ENCODE measurements at places on chromosomes 16 and 17.

DNA sequence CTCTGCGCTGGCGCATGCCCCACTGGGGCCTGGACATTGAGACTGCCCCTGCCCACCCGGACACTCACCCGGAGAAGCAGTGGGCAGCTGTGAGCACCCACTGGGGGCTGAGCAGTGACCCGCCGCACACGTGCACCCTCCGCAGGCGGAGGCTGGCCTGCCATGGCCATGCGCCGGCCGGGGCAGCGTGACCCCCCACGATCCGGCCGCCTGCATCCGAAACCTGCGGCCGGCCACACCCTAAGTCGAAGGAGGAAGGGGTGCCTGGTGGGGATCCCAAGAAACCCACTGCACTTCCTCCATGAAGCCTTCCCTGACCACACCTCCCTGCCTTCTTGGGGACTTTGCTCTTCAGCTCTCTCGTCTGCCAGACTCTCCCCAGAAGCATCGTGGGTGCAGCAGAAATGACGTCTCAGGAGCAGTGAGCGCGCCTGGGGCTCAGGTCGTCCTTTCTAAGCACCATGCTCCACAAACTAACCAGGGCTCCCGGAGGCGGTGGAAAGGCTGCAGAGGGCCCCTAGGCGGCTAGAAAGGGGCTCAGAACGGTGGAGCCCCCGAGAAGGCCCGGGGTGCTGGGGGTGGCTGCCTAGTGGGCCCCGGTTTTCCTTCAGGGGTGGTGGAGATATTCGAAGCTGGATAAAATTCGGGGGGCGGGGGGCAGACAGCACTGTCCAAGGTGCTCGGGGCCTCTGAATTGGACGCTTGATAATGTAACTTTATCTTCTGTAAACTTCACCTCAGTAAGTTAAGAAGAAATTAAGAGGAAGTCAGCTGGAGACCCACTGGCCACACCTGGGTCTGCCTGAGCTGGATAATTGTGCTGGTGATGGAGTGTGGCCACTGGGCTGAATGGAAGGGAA, 1.5 kb downstream of the TPSG1 start:
- DNase-seq: no peak

- no peak for DNase-seq
These were observed 35.5 kb downstream of the UBN1 start for GRCh38 chr16:4882633-4883285.

DNA sequence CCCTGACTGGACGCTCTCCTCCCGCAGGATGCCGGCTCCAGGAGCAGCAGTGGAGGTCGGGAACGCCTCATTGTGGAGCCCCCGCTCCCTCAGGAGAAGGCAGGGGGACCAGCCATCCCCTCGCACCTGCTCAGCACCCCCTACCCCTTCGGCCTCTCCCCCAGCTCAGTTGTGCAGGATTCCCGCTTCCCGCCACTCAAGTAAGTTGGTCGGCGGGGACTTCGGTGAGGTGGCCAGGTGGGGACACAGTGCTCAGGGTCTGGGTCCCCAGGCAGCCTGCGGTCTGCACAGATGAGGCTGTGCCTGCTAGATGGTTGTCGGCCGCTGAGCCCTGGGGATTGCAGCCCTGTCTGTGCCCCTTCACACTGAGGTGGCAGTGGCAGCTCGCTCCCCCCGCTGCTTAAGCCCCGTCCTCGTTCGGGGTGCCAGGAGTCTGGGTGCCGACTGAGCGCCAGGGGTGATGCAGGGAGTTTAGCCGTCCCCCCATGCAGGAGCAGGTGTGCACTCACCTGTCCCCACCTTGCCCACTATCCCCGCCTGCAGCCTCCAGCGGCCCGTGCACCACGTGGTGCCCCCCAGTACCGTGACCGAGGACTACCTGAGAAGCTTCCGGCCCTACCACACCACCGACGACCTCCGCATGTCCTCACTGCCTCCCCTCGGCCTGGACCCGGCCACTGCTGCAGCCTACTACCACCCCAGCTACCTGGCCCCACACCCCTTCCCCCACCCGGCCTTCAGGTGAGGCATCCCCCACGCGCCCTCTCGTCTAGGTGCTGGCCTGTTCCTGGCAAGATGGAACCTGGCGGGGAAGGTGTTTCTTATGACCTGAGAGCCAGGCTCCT, 34.3 kb downstream of the GINS2 start:
- no peak for DNase-seq

GRCh38 chr16:3637371-3637923, 17.0 kb upstream of the DNASE1 start:
- no peak for DNase-seq

DNA sequence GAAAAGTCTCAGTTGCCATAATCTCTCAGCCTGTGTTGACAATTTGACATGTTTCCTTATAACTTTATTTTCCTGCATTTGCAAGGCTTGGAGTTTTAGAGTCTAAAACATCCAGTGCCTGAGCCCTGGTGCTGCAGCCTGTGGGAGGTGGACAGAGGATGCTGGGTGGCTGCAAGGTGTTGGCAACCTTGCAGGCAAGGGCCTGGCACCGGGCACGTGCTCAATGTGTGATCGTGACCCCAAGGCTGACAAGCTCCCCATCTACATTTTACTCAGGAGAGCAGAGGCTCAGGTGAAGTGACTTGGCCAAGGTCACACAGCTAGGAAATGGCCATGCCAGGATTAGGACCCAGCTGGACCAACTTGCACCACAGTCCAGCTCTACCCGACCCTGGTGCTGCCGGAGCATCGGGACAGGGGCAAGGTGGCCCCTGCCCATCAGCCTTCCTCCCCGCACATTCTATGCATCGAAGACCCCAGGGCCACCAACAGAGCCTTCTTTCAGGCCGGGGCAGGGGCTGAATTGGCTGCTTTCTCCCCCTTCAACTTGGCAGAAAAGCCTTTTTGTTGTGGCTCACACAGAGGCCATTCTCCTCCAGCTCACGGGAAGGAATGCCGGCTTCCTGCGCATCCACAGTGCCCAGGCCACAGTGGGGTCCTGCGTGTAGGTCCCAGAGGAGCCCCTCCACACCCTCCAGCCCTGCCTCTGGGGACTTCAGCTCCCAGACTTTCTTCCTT, 23.1 kb downstream of the MMP15 start:
- no peak for DNase-seq

- DNase-seq: no peak
These were observed 42.5 kb downstream of the GOSR1 start for GRCh38 chr17:30519707-30520106.

DNA sequence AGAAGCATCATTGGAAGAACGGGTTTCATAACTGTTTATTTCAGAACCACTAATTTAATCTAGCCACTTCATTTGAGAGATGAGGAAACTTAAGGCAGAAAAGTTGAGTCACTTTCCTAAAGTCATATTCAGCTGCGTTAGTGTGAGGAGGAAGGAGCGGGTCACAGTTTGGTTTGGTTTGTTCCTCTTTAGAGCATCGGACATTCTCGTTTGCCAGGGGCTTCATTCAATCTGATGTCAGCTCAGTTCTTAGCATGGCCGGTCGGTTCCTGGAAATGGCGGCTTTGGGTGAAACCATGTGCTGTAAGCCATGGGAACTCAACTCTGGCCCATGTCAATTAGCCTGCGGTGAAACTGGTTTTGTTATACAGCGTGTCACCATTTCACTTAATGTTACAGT, 186.5 kb downstream of the LGALS9B start:
- DNase-seq: no peak

GRCh38 chr17:43636426-43636825, 25.3 kb downstream of the MEOX1 start:
- DNase-seq: no peak

DNA sequence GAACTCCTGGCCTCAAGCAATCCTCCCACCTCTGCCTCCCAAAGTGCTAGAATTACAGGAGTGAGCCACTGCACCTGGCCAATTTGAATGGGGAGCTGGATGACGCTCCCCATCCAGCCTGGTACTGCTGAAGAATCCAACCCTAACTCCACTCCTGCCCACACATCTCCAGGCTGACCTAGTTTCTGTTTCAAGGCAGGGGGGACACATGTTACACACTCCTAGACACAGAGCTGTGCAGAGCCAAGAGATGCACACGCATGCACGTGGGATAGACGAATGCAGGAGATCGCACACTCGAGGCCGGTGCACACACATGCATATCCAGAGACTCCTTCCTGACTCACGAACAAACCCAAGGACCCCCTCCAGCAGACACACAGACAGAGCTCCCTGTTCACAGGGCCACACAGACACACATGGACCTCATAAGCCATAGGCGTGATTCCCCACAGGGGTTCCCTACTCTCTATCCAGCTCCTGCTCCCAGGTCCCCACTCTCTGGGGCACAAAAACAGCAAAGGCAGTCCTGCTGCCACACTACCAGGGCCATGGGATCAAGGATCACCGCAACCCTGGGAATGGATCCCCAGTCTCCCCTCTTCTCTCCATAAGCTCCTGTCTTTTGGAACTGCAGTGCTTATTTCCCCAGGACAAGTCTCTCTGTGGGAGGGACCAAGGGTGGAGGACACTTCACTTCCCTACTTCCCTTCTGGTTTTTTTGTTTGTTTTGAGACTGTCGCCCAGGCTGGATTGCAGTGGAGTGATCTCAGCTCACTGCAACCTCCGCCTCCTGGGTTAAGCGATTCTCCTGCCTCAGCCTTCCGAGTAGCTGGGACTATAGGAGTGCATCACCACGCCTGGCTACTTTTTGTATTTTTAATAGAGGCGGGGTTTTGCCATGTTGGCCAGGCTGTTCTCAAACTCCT, 14.4 kb downstream of the EPOP start:
- no peak for DNase-seq

GRCh38 chr16:26374279-26374925, 682.6 kb downstream of the HS3ST4 start:
- no peak for DNase-seq

DNA sequence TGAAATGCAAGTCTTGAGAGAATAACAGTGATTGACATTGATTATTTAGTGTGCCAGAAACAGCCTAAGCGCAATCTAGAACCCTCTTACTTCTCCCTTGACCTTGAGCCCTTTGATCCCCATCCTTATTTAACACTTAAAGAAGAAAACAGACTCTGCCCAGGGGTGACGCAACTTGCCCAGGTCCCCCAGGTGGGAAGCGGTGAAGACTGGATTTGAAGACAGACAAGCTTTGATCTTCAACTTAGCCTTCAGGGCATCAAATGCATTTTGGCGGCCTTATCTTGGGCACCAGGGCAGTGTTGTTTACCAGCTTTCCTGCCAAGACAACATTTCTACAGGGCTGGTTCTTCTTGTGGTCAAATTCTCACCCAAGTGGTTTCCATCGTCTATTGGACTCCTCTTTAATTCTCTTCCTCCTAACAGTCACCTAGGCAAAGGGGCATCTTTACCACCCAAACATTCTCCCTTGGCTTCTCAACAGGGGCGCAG, 8.9 kb upstream of the CIITA start:
- DNase-seq: no peak

DNA sequence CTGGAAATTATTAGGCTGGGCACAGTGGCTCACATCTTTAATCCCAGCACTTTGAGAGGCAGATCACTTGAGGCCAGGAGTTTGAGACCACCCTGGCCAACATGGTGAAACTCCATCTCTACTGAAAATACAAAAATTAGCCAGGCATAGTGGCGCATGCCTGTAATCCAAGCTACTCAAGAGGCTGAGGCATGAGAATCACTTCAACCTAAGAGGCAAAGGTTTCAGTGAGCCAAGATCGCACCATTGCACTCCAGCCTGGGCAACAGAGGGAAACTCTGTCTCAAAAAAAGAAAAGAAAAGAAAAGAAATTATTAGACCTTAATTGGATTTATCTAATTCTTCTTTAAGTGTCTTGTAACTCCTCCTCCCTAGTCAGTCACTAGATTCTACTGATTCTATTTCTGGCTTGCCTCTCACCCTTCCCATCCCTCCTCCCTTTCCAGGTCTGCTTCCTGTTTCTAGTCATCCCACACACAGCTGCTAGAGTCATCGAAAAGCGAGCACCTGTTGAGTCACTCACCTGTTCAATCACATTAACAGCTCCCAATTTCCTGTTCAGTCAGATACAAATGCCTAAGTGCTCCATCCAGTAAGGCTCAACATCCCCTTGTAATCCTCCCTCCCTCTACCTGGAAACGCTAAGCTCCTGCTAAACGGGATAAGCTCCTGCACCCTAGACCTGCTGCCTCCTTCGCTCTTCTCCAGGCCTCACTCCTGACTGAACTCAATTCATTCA, 34.6 kb downstream of the ERN1 start:
- DNase-seq: no peak

DNA sequence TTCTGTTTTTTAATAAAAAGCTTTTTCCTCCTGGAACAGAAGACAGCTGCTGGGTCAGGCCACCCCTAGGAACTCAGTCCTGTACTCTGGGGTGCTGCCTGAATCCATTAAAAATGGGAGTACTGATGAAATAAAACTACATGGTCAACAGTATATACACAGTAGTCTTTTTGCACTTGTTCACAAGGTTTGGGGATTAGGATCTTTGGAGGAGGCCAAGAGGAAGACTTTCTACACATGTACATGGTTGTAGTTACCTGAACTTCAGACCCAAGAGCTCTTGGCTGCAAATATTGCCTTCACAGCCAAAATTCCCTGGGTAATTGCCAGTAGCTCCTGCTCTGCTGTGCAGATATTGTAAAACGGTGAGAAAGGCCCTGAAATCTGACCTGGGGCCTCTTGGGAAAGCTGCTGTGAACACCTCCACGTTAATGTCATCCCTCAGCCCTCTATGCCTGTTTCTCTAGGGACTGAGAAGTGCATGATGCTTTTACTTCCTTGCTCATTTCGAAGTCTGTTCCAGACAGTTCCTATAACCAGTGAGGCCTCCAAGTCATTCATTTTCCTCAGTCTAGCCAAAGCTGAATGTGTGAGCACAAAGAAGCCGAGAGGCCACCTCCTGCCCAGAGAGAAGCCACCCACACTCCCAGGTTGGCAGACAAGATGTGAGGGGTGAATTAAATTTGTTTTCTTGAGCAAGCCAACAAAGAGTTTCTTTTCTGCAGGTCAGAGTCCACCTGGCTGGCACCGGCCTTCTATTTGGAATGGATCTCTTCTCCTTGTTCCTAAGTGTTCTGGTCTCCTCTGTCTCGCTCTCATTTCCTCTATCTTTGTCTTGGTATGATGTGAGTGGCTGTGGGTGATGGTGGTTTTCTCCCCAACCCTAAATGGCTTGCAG, 15.9 kb downstream of the ANKRD40 start:
- DNase-seq: no peak

DNA sequence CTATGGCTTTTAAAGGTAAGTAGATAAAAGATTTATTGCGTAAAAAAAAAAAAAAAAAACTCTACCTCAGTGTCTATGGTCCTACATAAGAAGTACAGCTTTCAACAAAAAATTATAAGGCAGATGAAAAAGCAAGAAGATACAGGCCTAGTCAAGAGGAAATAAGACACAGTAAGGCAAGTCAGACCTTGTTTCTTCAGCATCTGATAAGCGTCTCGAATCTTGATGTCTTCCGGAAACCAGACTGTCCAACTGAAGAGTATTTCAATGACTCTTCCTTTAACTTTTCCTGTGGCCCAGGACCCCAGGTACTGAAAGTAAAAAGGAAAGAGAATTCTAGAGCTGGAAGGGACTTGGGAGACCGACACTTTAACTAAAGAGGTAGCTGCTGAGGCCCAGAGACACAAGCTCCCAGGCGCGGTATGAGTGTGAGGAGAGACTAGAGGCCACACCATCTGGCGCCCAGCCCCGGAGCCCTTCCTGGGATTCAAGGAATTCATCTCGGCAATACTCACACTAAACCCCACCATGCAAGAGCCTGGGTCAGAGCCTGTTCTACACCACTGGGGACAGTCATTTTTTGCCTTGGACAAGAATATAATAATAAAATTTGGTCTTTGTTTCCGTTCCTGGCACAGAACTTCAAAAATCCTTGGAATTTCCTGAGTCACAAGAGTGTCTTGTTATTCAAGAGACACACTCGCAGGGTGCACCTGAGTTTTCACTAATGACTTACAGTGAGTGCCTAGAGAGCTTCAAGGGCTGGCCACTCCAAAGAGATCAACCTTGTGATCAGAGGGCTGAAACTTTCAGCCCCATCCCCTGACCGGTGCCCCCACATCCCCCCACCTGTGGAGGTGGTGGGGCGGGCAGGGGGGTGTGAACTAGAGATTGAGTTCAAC, 18.6 kb downstream of the GGA2 start:
- no peak for DNase-seq

GRCh38 chr16:11689031-11689840, 21.0 kb downstream of the SNN start:
- DNase-seq: no peak

Measured in stimulated activated CD4-positive, alpha-beta T cell treated with anti-CD3 and anti-CD28 coated beads, TNF-alpha, amount 100 ng/mL, for 48 hours (primary cell).